ENCODE measurements at places on chromosomes 3 and 15. TPM values are rescaled to one million over a fixed set of nuclear protein-coding genes. Genes with fewer than 3 reads are reported as not detected.

Gene GABRR3
- total RNA-seq, result not detected

Gene DENND4A
- total RNA-seq, result 52.0 TPM

GRCh38 chr15:73319460-73320245, 49.1 kb downstream of the HCN4 start:
- no peak for DNase-seq
- no peak overlapping the region for H3K27ac ChIP-seq

DNA sequence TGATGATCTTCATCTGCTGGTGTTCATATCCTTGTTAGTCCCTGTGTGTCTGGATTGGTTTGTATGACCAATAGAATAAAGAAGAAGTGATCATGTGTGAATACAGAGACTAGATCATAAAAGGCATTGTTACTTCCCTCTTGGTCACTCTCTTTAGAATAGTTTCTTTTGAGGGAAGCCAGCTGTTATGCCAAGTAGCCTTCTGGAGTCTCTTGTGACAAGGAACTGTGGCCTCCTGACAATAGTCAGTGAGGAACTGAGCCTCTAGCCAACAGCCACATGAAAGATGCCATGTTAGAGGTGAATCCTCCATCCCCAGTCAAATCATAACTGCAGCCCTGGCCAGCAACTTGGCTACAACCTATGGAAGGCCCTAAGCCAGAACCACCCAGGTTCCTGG, 63.0 kb upstream of the SMAD3 start:
- H3K4me1 ChIP-seq, result no peaks in the 10 kb centered on the region
- H3K27me3 ChIP-seq, result peaks cover 19% of the 10 kb centered on the region

GRCh38 chr3:168034152-168034928, 61.4 kb downstream of the GOLIM4 start:
- DNase-seq, result no peak
- H3K4me1 ChIP-seq, result no peaks in the 10 kb centered on the region
- H3K27me3 ChIP-seq, result no peaks in the 10 kb centered on the region
- no peak overlapping the region for H3K4me3 ChIP-seq
- no peak overlapping the region for H3K27ac ChIP-seq

GRCh38 chr3:45612918-45613602, 18.5 kb downstream of the LIMD1 start:
- H3K27me3 ChIP-seq, result no peaks in the 10 kb centered on the region
- H3K36me3 ChIP-seq, result peaks cover 10% of the 10 kb centered on the region
- peaks cover 26% of the 10 kb centered on the region for H3K4me1 ChIP-seq
- DNase-seq, result no peak
- peak overlapping the region; percentile 12 for H3K27ac ChIP-seq

- H3K4me3 ChIP-seq, result no peak overlapping the region
- H3K4me1 ChIP-seq, result no peaks in the 10 kb centered on the region
- DNase-seq, result no peak
- peaks cover 9% of the 10 kb centered on the region for H3K27me3 ChIP-seq
- H3K27ac ChIP-seq, result no peak overlapping the region
Observed at GRCh38 chr3:40720863-40721262, 196.1 kb downstream of the ZNF621 start.

Data from activated CD8-positive, alpha-beta memory T cell treated with anti-CD3 and anti-CD28 coated beads, Interleukin-2, amount 10 ng/mL, durations not matched to agents 7 days and 5 days (primary cell).